ENCODE measurements at places on chromosomes 5 and 9. TPM values are rescaled to one million over a fixed set of nuclear protein-coding genes. Genes with fewer than 3 reads are reported as not detected.
A peak's percentile ranks its signal among the peaks of the same experiment; 100 is the strongest.

Gene SLC25A2
- not detected for total RNA-seq

Gene MARCHF11
- total RNA-seq = not detected

Gene NFIL3
- total RNA-seq = 2.7 TPM

- DNase-seq = no peak
Measured at GRCh38 chr9:94567271-94567670, 12.4 kb downstream of the PCAT7 start.

- no peak for DNase-seq
Measured at GRCh38 chr5:78221964-78222451, 72.5 kb downstream of the AP3B1 start.

Gene DMRT1
- total RNA-seq = not detected

Gene TMEM215
- not detected for total RNA-seq

- peak; percentile 30 for DNase-seq
Measured at GRCh38 chr5:128349044-128349858, 188.8 kb downstream of the FBN2 start.

DNA sequence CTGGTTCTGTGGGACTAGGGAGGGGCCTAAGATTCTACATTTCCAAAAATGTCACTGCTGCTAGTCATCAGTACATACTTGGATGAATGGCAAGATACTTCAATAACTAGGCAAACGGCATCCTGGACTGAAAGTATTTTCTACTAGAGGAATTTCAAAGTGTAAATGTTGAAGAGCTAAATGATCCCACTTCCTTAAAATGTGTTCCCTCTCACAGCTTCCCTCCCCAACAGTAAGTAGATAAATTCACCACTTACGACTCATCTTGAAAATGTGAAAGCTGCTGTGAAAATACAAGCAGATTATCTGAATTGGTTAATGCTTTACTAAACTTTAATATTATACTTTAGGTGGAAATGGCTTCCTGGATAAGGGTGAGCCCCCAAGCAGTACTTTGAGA lies 1571.5 kb upstream of the WWC1 start:
- DNase-seq = no peak

Gene RAD50
- 35.7 TPM for total RNA-seq

Gene FOXD1
- total RNA-seq = 9.6 TPM

DNA sequence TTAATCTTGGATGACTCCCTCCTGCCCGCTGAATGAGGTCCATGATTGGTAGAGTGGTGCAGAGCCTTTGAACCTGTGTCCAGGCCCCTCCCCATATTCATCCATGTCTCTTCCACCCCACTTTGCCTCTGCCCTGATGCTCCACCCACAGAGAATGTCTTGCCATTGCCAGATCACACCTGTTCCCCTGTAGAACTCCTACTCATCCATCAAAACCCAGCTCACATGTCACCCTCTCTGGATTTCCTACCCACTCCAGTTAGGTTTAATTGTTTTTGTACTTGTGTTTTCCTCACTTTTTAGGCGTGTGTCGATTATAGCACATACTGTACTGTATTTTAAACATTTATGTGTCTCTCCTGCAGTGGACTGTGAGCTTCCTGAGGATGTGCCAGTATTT lies 107.0 kb upstream of the CTSL start:
- DNase-seq = no peak

GRCh38 chr5:170173227-170173626 lies 59.6 kb upstream of the C5orf58 start:
- peak; percentile 67 for DNase-seq
